ENCODE measurements at places on chromosomes 5 and 9. TPM values are rescaled to one million over a fixed set of nuclear protein-coding genes. Genes with fewer than 3 reads are reported as not detected.

TAF11L13 gene
- not detected for total RNA-seq

LECT2 gene
- total RNA-seq: not detected

TUBB4B gene
- 144 TPM for total RNA-seq

SPATA6L gene
- total RNA-seq: 0.79 TPM

CDC26 gene
- 56.0 TPM for total RNA-seq

ARL10 gene
- 7.9 TPM for total RNA-seq

CANX gene
- total RNA-seq: 907 TPM

C9 gene
- 0.25 TPM for total RNA-seq

GPR150 gene
- 0.13 TPM for total RNA-seq

TLE1 gene
- total RNA-seq: 24.8 TPM

SUSD3 gene
- not detected for total RNA-seq

All from aortic smooth muscle cell (primary cell).